ENCODE measurements at places on chromosomes 4 and X.
A peak's percentile ranks its signal among the peaks of the same experiment; 100 is the strongest.

- no peak for DNase-seq
Measured at GRCh38 chr4:145557720-145558119, 61.5 kb upstream of the MMAA start.

DNA sequence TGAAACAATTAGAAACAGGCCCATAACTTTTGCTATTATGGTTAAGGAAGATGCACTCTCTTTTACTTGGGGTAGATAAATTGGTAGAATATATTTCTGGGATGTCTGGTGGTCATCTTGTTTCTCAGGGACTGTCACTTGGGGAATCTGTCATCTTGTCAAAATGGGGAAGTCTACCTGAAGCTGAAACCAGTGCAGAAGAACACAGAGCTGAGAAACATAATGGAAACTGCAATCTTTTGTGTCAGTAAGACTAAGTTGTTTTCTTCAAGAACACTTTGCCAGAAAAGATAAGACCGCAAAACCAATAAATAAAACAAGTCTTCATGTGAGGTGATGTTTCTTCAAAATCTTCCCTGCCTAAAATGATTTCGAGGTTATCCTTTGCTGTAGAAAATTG, 92.0 kb downstream of the NAA11 start:
- no peak for DNase-seq

GRCh38 chr4:70996018-70996360, 2.5 kb downstream of the DCK start:
- no peak for DNase-seq

GRCh38 chrX:6134255-6134654, 94.4 kb downstream of the NLGN4X start:
- DNase-seq = no peak

DNA sequence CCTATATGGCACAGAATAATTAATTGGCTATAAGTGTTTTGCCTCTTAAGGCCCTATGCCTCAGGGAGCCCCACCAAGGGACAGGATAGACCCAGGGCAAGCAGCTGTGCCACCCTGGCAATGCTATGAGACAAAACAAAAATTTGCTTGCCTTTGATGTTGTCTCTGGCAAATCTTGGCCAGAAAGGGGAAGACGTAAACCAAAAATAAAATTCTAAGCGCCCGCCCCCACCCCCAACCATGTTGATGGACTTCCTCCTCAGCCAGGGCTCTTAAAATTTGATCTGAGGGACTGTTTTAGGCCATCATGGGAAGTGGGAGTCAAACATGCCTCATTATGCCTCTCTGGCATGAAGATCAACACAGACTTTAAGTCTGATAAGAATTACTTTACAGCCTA, 130.5 kb upstream of the APOOL start:
- DNase-seq = no peak

DNA sequence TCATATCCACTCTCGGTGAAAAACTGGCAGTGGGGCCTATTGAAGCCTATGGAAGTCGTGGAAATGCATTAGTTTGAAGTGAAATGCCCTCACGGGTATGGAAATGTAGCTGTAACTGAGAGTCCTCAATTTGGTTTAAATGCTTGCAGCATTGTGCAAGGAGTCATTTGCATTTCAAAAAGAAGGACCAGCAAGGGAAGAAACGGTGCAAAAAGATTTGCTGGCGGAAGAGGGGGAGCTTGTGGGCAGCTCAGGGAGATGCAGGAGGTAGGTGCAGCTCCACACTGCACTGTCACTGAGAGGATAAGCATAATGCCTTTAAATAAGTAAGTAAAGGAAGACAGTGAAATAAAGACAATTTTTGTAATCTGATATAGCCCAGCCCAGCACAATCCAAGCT, 400.4 kb upstream of the DIPK2B start:
- DNase-seq = no peak

- no peak for DNase-seq
Measured at GRCh38 chrX:136272325-136272724, 21.1 kb upstream of the MAP7D3 start.

- DNase-seq = no peak
Measured at GRCh38 chr4:126242679-126243390, 928.1 kb downstream of the FAT4 start.

DNA sequence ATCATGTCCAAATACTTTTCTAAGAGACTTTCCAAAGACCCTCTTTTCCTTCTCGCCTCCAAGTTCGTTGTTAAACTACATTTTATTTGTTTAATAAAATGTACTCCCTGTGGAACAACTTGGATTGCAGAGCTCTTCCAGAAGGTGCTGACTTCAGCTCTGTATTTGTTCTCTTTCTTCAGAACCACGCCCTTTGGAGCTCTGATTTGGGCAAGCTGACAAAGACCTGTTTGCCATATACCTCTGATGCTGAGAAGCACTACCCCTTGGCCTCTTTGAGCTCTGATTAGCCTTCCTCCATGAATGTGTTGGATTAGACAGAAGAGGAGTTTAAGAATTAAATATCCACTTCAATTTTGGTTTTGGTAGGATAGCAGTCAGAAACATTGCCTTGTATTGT, 815.1 kb upstream of the POU3F4 start:
- DNase-seq = no peak

DNA sequence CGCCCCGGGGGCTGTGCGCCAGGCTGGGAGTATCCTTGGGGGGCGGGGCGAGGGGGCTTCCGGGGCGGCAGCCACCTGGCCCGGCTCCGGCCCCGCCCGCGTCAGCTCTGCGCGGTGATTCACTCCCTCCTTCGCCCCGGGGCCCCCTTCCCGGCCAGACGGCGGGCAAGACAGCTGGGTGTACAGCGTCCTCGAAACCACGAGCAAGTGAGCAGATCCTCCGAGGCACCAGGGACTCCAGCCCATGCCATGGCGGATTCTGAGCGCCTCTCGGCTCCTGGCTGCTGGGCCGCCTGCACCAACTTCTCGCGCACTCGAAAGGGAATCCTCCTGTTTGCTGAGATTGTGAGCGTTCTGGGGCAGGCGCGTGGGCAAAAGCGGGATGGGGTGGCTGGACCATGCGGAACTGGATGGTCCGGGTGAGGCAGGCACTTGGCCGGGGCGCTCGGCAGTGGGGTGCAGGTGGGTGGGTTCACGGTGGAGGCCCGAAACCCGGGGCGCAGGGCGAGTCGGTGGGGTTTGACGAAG, at the start of gene PLP2:
TSS of gene PLP2 (plus strand) at position 147 of the 528 bp plus-strand sequence. CDS start at position 250, 103 bp downstream.
- DNase-seq = peak; percentile 29

GRCh38 chr4:71830497-71831190, 46.8 kb upstream of the GC start:
- no peak for DNase-seq

- DNase-seq = no peak
Measured at GRCh38 chr4:38026158-38026740, 66.1 kb downstream of the PTTG2 start.

- DNase-seq = no peak
Measured at GRCh38 chrX:95953564-95953963, 731.1 kb upstream of the DIAPH2 start.

DNA sequence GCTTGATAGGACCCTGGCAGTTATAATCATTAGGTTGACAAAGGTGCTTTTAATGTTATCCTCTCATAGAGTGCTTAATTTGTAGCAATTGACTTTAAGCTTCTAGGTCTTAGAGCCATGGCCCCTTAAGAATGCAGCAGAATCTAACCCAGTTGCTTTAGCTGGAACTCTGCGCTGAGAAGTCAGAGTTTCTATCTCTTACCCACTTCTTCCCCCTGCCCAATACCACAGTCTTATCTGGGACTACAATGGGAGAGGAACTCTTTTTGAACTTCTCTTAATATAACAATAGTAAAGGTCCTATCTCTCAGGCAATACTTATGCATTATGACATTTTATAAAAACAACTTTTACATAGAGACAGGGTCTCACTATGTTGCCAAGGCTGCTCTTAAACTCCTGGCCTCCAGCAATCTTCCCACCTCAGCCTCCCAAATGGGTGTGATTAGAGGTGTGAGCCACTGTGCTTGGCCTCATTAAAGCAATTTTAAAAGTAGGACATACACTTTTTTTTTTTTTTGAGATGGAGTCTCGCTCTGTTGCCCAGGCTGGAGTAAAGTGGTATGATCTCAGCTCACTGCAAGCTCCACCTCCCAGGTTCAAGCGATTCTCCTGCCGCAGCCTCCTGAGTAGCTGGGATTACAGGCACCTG, 1.8 kb downstream of the TLR10 start:
- no peak for DNase-seq

DNA sequence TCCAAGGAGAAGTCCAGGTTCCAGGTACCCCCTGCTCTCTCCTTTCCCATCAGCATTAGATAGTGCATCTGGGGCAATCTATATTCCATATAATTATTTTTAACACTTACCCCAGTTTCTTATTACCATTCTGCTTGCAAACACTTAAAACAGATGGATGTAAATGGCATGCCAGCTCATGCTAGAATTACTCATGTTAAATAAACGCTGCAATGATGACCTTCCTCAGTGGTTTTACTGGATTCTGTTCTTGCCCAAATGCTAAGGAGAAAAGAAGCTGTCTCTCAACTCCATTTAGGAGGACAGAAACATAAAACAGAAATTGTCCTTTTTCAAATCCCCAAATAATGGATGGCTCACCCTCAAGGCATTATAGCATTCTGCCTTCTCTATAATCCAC, 161.1 kb downstream of the NLGN4X start:
- DNase-seq = no peak

DNA sequence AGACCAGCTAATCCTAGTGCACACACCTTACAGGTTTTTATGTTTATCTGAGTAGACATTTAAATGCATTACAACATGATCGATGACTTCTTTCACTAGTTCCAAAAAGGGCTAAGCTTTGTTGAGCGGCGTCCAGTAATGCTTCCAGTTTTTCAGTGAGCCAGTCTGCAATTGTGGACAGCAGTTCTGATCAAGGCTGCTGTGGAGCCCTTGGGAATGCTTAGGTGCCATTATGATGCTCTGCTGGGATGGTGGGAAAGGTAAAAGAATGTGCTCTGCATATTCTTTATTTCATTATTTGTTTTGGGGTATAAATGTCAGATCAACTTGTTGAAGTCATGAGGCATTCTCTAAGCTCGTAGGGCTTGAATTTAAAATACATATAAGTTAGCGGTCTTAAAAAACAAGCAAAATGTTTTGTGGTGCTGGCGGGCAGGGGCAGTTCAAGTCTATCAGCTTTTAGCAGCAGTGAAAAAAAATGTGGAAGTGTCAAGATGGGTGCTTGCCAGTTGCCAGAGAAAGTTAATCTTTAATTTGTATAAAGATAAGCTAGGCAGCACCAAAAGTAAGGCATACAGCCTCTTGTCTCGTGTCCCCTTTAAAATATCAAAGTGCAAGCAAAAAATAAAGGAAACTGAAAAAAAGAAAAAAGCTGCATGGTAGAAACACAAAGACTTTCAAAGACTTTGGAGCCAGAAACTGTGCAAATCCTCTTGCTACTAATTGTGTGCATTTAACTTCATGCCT, 5.8 kb downstream of the MID1IP1 start:
- DNase-seq = no peak

DNA sequence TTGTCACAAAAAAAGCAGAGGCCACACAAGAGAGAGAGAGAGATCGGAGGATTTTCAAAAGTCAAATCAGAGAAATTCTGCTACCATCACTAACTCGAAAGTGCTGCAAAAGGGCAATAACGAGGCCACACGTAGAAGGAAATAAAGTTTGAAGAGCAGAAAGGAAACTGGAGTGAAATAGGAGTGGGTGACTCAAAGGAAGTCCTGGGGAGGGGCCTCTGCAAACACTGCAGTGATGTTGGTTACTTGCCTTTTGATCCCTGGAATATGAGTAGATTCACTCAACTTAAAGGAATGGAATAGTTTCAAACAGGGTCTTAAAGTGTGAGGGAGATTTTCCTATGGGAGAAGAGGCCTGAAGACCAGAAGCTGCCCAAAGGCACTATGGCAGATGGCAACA, 663.4 kb upstream of the LCORL start:
- DNase-seq = no peak

DNA sequence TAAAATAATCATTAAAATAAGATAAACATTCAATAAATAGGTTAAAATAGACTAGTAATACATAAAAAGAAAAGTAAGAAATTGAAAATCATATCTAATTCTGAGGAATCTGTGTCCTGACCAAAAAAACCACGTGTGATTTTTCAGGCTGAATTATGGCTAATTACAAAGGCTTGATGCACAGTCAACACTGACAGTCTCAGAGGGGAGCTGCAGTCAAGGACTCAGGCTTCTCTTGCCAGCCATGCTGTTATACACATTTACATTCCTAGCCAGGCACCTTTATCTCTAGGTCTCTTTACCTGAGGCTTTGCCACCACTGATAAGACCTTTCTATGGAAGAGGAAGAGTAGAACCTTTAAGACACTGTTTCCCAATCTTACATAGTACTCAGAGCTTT, 1737.7 kb upstream of the PCDH10 start:
- no peak for DNase-seq

GRCh38 chr4:174631901-174632758, 109.8 kb upstream of the HPGD start:
- DNase-seq = peak; percentile 29

- DNase-seq = no peak
Measured at GRCh38 chr4:26877406-26877805, 16.8 kb downstream of the STIM2 start.

All from NCI-H1105 treated with DMSO at 0.1 percent for 48 hours (cell line).